Activated naive CD4-positive, alpha-beta T cell (primary cell): ENCODE measurements at places on chromosomes 12 and 14.

DNA sequence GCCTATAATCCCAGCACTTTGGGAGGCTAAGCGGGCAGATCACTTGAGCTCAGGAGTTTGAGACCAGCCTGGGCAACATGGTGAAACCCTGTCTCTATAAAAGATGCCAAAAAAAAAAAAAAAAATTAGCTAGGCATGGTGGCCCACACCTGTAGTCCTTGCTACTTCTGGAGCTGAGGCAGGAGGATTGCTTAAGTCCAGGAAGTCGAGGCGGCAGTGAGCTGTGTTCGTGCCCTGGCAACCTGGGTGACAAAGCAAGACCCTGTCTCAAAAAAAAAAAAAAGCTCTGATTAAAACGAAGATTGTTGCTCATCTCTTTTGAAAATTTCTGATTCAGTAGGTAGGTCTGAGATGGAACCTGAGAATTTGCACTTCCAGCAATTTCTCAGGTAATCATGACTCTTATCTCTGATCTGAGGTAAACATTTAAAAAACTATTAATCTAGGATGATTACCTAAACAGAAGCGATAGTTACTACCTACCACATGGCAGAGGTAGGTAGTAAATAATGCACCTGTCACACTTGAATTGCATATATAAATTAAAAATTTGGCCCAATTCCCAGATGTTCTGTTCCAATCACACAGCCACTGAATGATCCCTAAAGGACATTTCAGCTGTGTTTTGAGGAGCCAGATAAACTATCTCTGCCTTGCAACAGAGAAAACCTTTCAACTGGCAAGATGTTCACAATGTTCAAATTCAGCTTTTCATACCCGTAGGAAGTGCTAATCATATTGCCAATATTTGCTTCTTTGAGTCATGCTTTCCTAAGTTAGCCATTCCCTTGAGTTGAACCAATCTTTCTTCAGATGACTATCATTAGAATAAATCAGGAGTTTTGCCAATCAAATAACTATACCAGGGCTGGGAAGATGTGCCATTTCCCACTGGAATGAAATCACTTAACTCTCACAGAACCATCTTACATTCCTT is 4.2 kb upstream of the TEP1 start:
- no peak for DNase-seq

GRCh38 chr14:24351517-24351916 is 11.7 kb upstream of the RIPK3 start:
- no peak for DNase-seq

DNA sequence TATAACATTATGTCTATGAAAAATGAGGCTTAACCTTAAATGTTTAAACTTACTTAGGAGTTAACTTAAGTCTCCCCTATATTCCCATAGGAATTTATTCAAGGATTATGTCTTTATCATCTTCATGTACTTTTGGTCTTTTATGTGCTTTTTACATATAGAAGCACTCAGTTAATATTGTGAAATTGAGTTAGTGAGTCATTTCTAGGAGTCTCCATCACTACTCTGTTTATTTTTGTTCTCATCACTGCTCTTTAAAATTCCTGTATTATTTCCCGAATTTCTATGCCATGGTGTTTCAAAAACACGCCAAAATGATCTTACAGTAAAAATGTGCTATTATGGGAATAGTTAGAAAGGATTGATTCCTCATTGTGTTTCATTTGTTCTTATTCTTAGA is 31.6 kb downstream of the TBC1D15 start:
- DNase-seq = no peak

GRCh38 chr12:127588249-127588648 is 678.7 kb upstream of the TMEM132C start:
- DNase-seq = no peak

GRCh38 chr12:3083921-3084347 is 6.8 kb downstream of the TSPAN9 start:
- no peak for DNase-seq

- no peak for DNase-seq
Observed at GRCh38 chr14:71579331-71579730, 352.9 kb upstream of the RGS6 start.

DNA sequence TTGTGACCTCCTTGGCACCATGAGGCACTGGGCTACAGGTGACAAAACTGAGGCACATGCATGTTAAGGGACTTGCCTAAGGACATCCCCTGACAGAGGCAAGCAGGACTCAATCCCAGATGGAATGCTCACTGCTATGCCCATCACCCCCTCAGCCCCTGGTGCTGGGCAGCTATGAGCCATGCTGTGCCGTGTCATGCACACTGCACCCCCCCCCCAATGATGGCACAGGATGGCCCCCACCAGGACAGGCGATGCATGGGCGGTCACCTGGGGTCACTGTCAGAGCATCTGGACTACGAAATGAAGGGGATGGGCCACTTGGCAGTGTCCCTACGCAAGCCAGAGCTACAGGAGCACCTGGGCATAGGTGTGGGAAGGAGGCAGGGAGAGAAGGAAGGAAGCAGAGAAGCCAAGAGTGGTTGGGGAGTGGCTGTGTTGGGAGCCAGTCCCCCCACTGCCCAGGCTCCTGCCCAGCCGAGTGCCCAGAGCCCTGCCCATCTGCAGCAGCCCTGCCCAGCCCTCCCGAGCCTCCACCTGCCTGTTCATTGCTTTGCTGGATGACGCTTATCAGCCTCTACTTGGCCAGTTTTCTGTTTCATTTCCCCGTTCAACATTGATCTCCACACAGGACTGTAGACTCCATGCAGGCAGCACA is 84.9 kb upstream of the DIO3 start:
- no peak for DNase-seq

GRCh38 chr12:128819293-128820144 is 4.2 kb downstream of the SLC15A4 start:
- DNase-seq = no peak

GRCh38 chr12:5884866-5885265 is 60.2 kb downstream of the ANO2 start:
- no peak for DNase-seq

GRCh38 chr12:113154351-113154973 is 4.9 kb downstream of the CFAP73 start:
- no peak for DNase-seq

DNA sequence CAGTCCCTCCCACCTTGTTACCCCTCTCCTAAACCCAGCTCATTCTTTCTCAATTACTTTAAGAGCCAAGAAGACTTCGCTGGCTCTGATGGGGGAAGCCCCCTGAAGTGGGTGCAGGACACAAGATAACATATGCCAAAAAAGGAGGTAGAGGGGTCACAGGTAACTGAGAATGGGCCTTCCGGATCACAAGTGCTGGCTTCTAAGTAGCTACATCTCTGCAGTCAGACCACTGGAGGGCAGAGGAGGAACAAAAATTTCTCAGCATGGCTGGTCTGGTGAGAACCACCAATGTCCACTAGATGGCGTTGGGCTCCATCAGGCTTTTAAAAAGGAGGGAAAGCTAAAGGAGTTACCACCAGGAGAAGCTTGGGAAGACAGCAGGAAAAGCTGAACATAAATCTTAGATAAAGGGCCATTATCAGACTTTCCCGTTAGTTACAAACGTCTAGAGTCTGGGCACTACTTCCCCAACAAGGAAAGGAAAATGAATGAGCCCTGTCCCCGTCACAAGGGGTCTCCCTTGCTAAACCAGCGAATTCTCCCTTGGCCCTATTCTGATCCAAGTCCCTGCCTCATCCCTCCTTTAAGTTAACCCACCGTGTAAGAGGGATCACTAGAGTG is 11.6 kb upstream of the CDH24 start:
- no peak for DNase-seq
